ENCODE measurements at places on chromosomes 1 and 21.
A peak's percentile ranks its signal among the peaks of the same experiment; 100 is the strongest.

DNA sequence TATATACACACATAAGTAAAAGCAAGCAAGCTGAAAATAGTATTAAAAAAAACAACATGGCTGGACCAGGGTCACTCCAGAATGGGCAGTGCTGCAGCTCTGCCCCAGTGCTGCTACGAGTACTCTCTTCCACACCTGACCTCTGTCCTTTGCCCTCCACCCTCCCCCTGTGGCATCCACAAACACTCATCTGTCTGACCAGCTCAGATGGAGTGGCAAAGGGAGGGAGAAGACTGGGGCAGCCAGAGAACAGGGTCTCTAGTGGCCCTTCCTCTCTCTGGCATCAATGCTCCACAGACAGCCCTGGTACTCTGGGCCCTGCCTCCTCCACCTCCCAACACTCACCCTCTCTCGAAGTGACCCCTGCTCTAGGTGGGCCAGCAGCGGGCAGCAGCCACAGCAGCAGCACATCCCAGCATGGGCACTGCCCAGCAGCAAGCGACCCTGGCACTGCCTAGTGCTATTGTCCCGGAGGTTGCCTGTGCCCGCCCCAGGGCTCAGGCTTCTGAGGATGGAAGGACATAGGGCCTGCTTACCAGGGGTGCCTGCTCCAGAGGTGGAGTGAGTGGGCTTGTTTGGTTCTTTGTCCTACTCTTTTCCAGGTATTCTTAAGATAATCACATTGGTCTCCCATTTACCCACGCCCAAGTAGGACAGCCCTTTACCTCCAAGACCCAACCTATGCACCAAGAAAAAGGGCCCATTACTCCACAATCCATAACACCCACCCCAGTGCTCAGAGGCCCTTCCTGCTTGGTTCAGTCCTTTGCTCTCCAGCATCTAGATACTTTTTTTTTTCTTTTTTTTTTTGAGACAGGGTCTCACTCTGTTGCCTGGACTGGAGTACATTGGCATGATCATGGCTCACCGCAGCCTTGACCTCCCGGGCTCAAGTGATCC lies 6.2 kb downstream of the ARHGEF2 start:
- no peak for DNase-seq

DNA sequence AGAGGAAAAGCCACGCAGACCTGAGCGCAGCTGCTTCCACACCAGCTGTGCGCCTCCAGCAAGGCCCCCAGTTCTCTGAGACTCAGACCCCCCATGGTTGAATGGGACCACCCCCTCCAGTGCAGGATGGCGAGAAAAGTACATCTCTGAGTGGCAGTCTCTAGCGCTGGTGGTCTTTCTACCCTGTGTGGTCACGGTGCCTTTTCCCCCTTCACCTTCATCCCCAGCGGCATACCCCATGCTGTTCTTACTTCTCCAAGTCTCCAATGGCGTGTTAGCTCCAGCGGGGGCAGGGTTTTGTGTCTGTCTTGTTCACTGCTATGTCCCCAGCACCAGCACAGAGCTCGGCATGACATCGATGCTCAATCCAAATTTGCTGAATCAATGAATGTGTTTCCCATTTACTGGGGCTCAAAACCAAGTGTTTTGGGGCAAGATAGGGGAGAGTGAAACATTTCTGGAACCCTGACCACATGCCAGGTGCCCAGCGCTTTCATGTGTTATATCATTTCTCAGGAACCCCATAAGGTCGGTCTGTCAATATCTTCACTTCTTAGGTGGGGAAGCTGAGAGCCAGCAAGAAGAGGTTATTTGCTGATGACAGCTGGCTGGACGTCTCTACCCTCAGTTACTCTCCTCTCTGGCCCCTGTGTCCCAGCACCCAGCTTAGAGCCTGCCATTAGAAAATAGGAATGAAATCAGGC lies 959 bp upstream of the SDC3 start:
- DNase-seq: no peak

GRCh38 chr1:97070376-97070775 lies 348.8 kb downstream of the PTBP2 start:
- no peak for DNase-seq

GRCh38 chr1:83693427-83694126 lies 305.4 kb downstream of the TTLL7 start:
- DNase-seq: no peak

DNA sequence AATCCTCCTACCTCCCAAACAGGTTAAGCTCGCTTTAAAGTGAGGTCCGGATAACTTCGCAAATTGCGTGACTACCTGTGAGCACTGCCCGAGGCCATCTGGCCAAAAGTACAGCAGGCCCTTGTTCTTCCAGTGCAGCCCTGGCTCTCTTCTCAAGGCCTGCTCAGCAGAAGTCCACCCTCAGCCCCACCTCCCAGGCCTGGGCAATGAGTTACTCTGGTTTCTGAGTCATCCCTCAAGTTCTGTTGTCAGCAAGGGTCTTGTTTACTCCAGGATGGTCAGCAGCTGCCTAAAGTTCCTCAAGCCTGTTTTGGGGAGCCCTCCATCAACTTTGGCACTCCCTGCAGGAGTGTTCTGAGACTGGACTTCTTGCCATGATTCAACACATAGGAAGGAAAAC lies 101.7 kb downstream of the BCAR3 start:
- DNase-seq: peak; percentile 94

Data from vagina (tissue), 2 donors.